CD4-positive, alpha-beta T cell treated with Interleukin-6 for 4 hours (primary cell): ENCODE measurements at places on chromosomes 4 and X.

DNA sequence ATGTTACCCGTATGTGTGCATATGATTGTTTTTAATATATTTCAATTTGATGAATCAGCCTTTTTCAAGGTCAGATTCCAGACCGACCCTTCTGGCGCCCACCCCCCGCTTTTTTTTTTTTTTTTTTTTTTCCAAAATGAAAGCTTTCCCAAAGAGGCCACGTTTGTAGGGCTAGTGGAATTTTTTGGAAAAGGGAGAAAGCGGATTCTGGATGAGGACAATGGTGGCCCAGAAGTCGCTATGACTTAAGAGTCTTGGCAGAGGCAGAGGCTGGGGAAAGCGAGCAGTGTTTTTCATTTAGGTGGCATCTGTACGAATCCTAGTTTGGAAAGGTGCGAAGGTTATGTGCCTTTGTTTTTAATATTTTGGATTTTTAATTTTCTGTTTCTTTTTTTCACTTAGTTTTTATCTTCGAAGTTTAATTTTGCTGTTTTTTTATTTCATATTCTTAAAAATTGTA, 14.6 kb downstream of the NDUFB11 start:
- DNase-seq = no peak

- no peak for DNase-seq
These were observed 299.9 kb downstream of the ASMT start for GRCh38 chrX:1914606-1915365.

- no peak for DNase-seq
These were observed 11.9 kb upstream of the ADH7 start for GRCh38 chr4:99447079-99447478.

GRCh38 chr4:155906554-155907247, 3.2 kb downstream of the TDO2 start:
- no peak for DNase-seq

DNA sequence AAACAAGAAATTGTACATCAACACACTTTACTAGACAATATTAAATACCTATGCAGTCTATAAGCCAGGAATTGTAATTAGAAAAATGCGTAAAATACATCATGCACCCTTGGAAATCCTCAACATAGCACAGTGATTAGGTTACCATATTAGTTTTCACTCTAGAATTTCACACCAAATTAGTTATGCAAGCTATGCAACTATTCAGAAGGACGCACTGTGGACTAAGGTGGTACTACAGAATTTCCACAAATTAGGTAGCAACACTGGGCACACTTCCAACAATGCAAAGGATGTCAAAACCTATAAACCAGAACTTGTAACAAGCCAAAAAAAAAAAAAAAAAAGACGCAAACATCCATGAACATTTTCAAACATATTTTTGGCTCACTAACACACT, 71.1 kb upstream of the ZCCHC13 start:
- DNase-seq = no peak

DNA sequence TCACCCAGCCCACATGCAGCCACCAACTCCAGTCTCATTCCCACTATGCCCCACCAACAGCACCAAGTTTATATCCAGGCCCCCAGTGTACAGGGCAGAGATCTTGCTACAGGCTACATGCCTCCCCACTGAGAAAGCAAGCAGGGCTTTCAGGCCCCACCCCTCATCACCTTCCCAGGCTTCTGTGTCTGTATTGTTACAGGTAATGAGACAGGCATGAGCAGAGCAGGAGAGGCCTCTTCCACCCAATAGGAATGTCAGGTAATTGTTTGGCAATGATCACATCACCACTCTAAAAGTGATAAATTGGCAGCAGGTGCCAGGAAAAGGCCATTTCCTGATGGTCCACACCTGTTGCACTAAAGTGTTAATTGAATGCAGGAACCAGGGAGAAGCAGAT, 102.5 kb downstream of the ZNF518B start:
- DNase-seq = no peak
